ENCODE measurements at places on chromosomes 5 and 9. TPM values are rescaled to one million over a fixed set of nuclear protein-coding genes. Genes with fewer than 3 reads are reported as not detected.

GRCh38 chr9:18666348-18666747, 192.4 kb downstream of the ADAMTSL1 start:
- no peak for DNase-seq
- H3K27me3 ChIP-seq = no peaks in the 10 kb centered on the region
- H3K4me1 ChIP-seq = peaks cover 12% of the 10 kb centered on the region
- no peak overlapping the region for H3K4me3 ChIP-seq
- no peaks in the 10 kb centered on the region for H3K36me3 ChIP-seq

DNA sequence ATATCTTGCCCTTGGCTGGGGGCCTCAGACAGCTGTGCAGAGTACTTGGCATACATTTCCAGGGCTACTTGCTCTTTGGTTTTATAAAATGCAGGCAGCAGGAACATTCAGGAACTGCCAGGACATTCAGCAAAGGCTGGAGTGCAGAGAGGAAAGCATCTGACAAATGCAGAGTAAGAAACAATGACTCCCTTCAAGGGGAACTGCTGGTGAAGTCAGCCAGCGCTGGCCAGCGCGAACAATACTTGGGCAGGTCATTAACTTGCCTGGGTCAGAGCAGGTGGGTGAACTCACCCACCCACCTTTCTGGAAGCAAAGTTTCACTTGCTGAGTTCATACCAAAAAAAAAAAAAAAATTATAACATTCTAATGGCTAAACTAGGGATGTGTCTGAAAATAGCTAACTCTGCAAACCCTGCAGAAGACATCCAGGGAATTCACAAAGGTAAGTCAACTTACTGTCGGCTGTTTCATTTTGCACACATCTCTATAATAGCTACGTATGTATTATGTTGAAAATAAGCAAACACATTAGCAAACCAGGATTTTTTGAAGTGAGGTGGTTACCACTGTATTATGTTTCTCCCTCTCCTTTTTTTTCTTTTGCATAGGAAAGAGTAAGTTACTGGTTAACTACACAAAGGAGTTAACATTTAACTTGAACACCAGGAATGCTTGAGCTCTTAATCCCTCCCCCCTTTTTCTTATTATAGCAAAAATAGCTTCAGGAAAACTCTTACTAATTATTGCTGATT, 152.2 kb downstream of the GLIS3 start:
- no peak overlapping the region for H3K4me3 ChIP-seq
- peak overlapping the region; percentile 38 for H3K27ac ChIP-seq
- DNase-seq = peak; percentile 64
- H3K36me3 ChIP-seq = no peaks in the 10 kb centered on the region
- no peaks in the 10 kb centered on the region for H3K27me3 ChIP-seq

Gene TMEM252
- not detected for total RNA-seq

Gene SUSD3
- not detected for total RNA-seq

GRCh38 chr5:1875843-1876659, 6.7 kb downstream of the IRX4 start:
- H3K27me3 ChIP-seq = peaks cover 32% of the 10 kb centered on the region
- no peak overlapping the region for H3K27ac ChIP-seq
- H3K4me3 ChIP-seq = peak overlapping the region; percentile 18
- no peak for DNase-seq

- no peaks in the 10 kb centered on the region for H3K4me1 ChIP-seq
- no peaks in the 10 kb centered on the region for H3K36me3 ChIP-seq
- H3K27ac ChIP-seq = no peak overlapping the region
- no peak for DNase-seq
Measured at GRCh38 chr5:137381555-137381954, 117.6 kb downstream of the SPOCK1 start.

GRCh38 chr5:147436596-147436995, 73.3 kb downstream of the DPYSL3 start:
- no peak for DNase-seq
- H3K4me3 ChIP-seq = no peak overlapping the region
- H3K27ac ChIP-seq = no peak overlapping the region
- H3K36me3 ChIP-seq = no peaks in the 10 kb centered on the region
- no peaks in the 10 kb centered on the region for H3K4me1 ChIP-seq

DNA sequence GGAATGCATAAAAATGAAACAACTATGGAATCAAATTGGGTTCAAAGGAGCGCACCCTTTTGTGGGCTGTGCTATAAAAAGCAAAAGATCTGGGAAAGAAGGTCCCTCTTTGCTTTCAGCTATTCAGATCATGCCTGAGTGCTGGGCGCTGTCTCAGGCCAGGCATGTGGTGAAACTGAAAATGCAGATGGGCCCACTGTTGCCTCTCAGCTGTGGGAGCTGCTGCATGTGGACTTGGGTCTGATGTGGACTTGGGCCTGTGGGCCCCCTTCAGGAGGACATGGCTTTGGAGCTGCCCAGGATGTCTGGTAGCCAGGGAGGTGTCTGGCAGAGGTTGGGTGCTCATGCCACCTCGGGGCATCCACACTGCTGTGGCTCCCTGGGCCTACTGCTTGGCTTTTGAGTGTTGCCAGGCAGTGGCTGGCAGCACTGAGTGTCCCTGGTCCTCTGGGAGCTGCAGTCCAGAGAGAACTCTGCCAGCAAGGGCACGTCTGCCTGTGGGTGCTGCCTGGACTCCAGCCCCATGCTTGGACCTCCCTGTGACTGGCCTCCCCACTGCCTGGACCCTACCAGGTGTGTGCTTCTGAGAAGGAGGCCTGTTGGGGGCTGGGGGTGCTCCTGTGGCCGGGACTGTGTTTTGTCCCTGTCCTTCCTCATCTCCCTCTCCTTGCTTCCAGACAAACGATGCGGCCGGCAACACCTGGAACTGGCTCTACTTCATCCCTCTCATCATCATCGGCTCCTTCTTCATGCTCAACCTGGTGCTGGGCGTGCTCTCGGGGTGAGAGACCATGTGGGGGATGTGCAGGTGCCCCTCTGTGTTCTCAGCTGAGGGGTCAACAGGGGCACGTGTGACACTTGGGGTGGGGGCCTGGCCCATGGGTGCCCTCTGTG, 74.3 kb downstream of the CACNA1B start:
- peaks cover 17% of the 10 kb centered on the region for H3K27me3 ChIP-seq
- no peaks in the 10 kb centered on the region for H3K4me1 ChIP-seq
- no peak overlapping the region for H3K27ac ChIP-seq
- no peak overlapping the region for H3K4me3 ChIP-seq
- no peak for DNase-seq
- H3K36me3 ChIP-seq = no peaks in the 10 kb centered on the region

Gene FOXD4L6
- 2.3 TPM for total RNA-seq

Measured in stomach (tissue), 19 donors.